ENCODE measurements at places on chromosomes 2 and 18. TPM values are rescaled to one million over a fixed set of nuclear protein-coding genes. Genes with fewer than 3 reads are reported as not detected.

DNA sequence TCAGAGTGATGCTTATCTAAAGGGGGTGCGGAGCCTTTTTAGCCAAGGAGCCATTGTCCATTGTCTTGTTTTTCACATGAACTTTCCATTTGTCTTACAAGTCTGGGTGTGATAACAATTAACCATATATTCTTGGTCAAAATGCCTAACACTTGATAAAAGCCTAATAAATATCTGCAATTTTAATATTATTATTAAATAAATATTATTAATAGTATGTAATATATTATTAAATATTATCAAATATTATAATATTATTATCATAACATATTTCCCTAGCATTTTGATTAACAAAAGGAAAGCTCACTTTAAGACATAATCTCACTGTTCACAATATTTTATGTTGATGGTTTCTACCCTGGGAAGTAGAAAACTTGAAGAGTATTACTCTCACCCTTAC is 1143.6 kb upstream of the GYPC start:
- DNase-seq, result no peak

TBR1 gene
- total RNA-seq, result not detected

DNA sequence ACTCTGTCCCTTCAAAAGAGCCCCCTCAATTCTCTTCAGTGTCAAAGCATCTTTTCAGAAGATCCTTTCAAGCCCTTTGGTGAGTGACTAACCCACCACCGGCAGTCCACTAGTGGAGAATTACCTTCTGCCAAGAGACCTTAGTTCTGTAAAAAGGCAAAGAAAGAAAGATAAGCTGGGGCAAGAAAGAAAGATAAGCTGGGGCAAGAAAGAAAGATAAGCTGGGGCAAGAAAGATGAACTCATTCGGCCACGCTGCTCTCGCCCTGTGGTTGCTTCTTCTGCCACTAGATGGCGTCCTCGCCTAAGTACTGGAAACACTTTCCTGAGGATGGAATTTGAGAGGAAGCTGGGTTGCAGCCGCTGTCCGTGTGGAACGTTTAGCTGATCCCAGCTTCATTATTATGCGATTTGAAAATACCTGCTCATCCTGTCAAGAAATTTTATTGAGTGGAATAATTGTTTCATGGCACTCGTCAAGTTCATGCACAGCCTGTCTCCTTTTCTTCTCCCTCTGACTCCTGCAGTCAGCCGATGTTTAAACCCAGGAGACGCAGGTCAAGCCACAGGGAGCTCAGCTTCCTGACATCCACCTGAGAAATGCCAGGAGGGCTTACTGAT is 17.3 kb upstream of the ANXA4 start:
- DNase-seq, result peak; percentile 91

- DNase-seq, result no peak
Measured at GRCh38 chr2:67656875-67657274, 259.7 kb downstream of the ETAA1 start.

DNA sequence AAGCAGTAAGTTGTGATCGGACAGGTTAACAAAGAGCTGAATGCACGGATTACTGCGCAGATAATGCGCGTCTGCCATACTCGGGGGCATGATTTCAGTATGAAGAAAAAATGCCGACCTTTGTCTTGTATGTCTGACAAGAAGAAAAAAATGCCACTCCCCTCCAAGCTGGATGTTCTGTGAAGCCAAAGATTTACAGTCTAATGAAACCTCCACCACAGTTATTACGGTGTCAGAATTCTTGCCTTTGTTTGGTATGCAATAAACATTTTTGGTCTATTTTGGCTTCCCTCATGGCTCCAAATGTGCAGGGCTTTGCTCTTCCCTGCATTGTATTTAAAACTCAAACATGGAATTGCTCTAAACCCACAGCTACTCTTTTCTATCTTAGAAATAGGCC is 72.2 kb upstream of the THUMPD2 start:
- DNase-seq, result no peak

DNA sequence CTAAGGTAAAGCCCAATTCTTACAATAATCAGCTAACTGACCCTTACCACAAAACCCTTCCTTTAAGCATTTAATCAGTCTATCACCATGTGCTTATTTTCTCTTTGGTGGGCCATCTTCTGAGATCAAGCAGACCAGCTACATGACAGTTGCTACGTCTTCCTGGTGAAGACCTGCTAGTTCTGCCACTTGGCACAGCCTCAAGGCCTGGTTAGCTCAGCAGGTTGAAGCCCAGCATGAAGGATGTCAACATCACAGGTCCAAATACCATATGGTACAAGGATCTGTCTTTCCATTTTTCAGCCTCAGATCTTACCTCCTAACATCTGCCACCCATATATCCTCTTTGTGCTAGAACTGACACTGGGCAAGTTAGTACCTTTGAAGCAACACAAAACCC is 636.9 kb downstream of the LRP1B start:
- no peak for DNase-seq

GRCh38 chr2:182949052-182949451 is 82.6 kb upstream of the FRZB start:
- DNase-seq, result no peak

DNA sequence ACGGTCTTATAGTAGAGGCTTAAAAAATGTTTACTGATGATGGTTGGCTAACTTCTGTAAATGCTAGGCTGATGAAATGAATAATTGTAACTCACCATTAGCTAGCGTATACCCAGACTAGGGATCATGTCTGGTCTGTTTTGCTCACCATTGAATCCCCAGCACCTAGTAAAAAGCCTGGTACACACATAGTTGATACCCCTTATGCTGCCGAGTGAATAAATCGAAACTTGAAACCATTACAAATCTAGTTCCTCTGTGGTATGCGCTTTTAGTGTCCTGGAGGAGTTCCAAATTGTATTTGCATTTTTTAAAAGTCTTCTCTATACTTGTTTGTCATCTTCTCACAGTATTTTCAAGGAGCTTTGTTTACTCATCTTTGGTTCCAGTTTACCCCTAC is 1.3 kb downstream of the TAF1B start:
- DNase-seq, result peak; percentile 27

DNA sequence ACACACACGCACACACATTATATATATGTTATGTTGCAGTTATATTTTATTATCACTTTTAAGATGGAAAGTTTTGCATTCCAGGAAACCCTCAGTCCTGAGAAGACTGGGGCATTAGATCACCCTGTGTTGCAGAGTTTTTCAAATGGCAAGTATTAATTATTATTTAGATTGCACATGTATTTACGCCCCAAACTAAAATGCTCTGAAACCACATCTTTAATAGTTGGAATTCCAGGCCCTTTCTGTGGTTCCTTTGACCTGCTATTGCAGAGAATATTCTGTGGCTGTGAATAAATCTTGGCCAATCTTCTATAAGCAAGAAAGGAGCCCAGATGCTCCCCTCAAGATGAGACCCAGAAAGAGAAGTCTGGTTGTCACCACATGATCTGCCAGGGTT is 427.0 kb upstream of the TNP1 start:
- DNase-seq, result no peak

DSG3 gene
- not detected for total RNA-seq

- DNase-seq, result no peak
Measured at GRCh38 chr2:120052597-120052996, 39.7 kb downstream of the EPB41L5 start.

DNA sequence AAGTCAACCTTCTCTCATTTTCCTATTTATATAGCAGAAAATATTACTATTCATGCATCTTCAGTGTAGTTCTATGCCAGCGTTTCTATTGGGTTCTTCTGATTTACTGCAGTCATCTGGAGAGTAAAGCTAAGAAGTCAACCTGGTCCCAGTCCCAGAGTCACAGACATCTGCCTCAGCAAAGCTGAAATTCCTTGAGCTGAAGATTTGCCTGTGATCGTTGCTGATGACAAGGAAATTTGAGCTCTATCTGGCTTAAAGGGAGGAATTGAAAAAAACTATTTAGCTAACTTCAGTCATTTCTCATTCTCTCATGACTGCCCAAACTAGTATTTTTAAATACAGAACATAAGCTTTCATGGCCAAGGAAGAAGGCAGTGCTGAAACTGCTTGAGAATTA is 45.7 kb downstream of the RND3 start:
- DNase-seq, result no peak

CD207 gene
- total RNA-seq, result not detected

All from activated CD4-positive, alpha-beta memory T cell treated with anti-CD3 and anti-CD28 coated beads for 36 hours (primary cell).